ENCODE measurements at places on chromosomes 2 and 18.

GRCh38 chr2:230866756-230867523 is 2.2 kb downstream of the ITM2C start:
- DNase-seq, result peak; percentile 71

- DNase-seq, result no peak
Observed at GRCh38 chr18:6836331-6836730, 106.8 kb downstream of the ARHGAP28 start.

GRCh38 chr2:146412625-146413024 is 1432.2 kb upstream of the ACVR2A start:
- peak; percentile 7 for DNase-seq

DNA sequence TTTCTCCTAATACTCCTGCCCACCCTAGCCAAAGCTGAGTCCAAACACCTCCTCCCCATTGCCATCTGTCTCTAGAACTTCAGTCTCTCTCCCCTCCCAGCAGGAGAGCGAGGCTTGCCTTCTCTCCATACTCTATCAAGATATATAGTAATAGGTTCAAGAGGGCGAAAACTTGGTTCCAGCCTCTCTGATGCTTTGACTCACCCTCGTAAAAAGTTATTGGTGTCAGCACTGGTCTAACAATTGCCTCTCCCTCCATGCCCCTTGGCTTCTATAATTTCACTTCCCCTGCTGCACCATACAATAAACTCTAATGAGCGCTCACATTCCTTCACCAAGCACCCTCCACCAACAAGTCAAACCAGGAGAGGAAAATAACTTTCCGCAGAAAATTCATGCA is 797.3 kb downstream of the BCL11A start:
- no peak for DNase-seq

- DNase-seq, result no peak
Observed at GRCh38 chr2:55489467-55490062, 30.0 kb upstream of the CFAP36 start.

GRCh38 chr2:111139637-111140317 is 19.1 kb downstream of the BCL2L11 start:
- DNase-seq, result no peak

DNA sequence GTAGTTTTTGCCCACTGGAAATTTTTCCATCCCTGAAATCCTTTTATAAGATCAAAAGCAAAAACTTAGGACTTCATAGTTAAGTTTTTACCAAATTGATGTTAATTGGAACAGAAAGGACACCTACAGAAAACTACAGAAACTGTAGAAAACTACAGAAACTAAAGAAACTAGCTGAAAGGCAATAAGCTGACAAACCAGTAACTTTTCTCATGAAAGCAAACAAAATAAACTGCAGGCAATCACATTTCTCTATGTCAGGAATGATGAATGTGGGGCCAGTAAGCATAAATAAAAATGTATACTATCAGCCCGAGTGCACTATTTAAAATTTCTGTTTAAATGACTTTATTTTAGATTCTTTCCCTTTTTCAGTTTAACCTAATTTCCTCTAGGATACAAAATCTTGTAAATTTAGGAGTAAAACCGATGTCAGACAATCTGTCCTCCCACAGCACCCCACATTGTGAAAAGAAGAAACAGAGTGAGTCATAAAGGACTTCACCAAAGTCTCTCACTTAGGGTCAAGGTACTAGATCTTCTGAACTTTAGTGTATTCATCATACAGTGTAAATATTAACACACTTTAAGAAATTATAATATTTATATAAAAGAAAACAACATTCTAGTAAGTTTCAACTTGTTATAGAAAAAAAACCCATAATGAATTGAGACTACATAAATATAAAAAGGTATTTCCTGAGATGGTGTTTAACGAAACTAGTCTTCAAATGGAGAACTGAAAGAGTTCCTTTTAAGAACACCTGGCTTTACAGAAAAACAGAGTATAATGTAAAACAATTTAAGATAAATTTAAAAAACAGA is 46.6 kb downstream of the USP40 start:
- DNase-seq, result no peak

GRCh38 chr2:121662656-121663055 is 13.4 kb upstream of the CLASP1 start:
- DNase-seq, result no peak

GRCh38 chr18:23155537-23155936 is 20.3 kb downstream of the CABLES1 start:
- no peak for DNase-seq

DNA sequence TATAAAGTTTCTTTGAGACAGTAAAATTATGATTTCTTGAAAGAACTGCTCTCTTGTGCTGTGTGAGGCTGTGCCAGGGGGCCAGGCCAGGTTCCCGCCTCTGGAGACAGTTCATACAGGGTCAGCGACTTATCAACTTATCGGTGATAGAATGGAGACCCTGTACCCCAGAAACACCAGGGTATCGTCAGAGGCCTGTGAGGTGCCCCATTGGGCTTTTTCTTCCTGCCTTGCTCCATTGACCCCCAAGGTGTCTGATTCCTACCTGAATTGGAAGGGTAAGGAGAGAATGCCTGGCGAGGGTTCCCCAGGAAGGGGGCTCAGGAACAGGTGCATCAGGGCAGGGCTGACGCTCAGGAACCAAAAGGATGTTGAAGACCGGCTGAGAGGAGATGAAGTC is 4.3 kb downstream of the DLX1 start:
- no peak for DNase-seq

GRCh38 chr2:232330068-232330999 is 48.2 kb upstream of the ALPP start:
- no peak for DNase-seq

DNA sequence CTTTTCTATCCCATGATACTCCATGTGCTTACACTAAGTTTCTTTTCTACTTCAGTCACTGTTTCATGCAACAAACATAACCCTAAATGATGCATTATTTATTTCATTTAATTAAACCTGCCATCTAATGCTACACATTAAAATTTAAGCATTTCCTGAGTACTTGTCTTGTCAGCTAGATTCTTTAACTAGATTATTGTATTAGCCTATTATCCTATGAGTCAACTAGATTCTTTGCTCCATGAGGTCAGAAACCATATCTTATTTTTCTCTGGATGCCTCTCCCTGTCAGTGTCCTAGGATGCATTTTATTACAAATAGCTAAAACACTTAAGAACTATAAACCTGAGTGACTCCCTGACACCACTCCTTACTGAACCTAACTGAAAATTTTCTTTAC is 652.4 kb downstream of the SLC4A3 start:
- no peak for DNase-seq

DNA sequence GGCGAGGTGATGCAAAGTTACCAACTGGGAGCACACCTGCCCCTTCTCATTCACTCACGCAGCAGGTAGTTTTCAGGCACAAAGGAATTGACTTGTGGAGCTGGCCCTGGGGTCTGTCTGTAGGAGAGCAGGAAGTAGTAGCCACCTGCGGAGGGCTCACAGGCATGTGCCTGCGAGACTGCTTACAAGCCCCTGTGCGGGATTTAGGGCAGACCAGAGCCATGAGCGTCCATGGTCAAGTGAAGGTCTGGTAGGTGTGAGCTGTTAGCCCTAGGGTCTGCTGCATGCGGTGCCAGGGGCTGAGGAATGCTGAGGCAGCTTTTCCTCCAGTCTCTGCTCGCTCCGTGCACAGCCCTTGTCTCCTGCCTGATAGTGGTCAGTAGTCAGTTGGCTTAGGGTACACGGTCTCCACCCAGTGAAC is 18.9 kb downstream of the INPP4A start:
- DNase-seq, result no peak

DNA sequence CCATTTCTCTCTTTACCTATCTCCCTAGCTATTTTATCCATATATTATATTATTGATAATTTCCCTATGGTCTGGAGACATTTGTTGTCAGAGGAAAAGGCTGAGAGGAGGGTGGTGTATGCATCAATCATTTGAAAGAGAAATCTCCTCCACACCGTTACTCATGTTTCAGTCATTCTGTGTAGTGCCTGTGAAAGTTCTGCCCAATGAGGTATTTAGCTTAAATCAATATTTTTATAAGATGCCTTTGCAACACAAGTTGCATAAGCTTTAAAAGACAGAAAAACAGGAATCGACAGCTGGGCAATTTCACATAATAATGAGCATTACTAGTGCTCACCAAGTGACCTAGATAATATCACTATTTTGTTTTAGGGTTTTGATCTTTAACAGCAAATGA is 363.7 kb upstream of the FSIP2 start:
- DNase-seq, result no peak

- DNase-seq, result no peak
Observed at GRCh38 chr2:15230599-15231192, 330.4 kb downstream of the NBAS start.

DNA sequence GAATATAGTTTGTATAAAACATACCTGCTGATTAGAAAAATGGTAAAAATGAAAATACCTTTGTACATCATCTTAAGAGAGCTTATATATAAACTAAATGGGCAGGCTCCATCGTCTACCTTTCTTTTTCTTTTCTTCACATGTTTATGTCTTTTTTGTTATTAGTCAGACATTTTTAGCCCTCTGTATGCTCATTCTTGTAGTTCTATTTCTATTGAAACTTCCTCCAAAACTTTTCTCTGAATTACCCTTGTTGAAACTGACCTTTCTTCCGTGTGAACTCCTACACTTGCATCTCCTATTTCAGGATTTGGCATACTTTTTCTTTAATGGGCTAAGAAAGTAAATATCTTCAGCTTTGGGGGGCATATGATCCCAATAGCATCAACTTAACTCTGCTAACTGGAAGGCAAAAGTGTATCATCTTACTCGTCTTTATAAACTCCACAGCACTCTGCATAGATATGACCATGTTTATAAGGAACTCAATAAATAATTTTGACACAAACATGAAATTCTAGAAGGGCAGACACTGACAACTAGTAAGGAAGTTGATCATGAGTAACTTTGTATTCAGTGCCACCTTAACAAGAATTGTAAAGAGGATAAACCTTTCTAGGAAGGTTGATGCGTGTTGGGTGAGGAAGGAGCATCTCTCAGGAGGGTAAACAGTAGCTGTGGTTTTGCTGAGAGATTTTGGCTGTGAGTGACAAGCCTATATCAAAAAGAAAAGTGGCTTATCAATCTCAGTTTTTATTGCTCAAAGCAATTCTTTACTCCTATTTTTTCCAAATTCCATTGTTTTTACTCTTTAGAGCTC is 127.6 kb downstream of the PIK3C3 start:
- DNase-seq, result no peak

- DNase-seq, result no peak
Observed at GRCh38 chr2:240205348-240205747, 64.9 kb upstream of the OTOS start.

DNA sequence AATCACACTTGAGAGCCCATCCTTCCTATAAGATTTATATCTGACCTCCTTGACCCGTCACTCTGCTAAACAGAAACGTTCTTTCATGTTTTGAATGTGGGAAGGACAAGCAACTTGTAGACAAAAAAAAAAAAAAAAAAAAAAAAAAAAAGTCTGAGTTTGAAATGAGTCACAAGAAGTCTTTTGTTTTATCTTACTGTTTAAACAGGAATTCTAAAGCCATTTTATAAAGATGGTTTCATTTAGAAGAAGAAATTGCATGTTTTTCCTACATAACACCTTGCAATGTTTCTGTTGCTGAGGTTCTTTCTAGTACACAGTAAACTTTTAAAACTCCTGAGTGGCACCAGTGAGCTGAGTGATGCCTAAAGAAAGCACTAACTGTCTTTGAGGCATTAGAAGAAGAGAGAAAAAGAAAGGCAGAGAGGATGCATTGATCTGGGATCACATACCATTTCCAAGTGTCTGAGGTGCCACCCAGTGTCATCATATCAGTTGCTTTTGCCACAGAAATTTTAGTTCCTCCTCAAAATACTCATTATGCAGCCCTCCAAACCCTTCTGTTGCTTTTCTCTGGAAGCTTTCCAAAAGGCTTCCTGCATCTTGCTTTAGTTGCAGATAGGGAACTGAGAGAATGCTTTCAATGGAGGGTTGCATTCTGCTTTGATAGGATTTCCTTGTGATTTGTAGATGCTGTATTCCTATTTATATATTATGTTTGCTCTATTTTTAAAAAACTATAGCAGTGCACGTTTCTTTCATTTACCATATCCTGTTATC is 69.1 kb downstream of the ACVR2A start:
- peak; percentile 25 for DNase-seq

DNA sequence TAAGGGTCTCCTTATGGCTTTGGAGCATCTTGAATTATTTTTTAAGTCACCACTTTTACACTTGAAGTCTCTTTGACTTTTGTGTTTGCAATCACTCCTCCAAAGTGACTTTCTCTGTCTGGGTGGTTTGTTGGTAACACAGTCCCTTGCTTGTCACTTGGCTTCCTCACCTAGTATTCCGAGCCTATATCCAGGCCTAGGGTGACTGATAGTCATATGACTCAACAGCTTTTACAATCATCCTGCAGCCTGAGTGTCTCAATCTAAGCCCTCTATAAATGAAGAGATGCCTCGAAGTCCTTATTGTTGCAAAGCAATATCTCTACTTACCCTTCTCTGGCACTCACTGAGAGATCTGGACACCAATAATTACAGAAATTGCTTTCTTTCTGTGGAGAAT is 53.9 kb upstream of the SETBP1 start:
- no peak for DNase-seq

DNA sequence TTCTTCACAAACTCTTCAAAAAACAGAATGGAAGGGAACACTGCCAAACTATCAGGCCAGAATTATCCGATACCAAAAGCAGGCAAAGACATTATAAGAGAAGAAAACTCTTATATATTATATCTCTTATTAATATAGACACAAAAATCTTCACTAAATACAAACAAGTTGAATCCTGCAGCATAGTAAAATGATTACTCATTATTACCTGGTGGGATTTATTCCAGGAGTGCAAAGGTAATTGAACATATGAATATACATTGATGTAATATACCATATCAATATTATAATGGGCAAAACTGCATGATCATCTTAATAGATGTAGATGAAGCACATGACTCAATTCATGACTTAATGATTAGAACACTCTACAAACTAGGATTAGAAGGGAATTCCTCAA is 25.1 kb downstream of the ABCB11 start:
- DNase-seq, result no peak

DNA sequence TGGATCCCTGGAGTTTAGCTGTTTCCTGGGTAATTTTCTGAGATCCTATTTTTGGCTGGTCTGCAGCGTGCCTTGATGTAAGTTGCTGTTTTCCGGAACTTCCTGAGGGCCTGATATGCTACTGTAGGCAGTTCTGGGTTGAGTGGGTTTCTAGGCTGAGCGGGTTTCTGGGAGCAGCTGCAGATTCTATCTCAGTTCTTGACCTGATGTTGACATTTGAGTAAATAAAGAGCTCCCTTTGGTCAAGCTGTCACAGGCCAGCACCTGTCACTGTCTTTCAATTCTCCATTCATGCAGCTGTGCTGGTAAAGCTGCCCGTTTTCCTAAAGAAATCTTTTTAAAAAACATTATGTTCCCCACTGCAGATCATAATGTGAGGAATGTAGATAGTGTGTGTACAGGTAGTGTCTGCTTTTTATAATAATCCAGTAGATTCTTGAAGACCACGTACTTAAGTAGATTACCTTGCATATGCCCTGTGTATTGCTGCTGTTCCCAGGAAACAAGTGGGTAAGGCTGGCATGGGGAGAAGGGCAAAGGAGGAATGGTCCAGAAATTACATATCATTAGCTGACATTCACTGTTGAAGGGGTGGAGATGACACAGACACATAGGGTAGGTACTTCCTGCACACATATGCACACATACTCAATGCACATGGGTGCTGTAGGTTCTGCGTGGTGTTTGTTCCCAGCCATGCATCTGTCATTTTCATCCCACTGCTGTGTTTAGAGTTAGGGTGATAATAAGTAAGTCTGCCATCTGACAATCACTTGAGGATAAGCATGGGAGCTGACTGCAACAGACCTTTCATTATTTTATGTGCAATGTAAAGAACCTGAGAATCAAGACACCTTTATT is 25.9 kb downstream of the CD28 start:
- DNase-seq, result no peak
